Occipital lobe (tissue), 3 donors: ENCODE measurements at places on chromosomes 7 and 10. TPM values are rescaled to one million over a fixed set of nuclear protein-coding genes. Genes with fewer than 3 reads are reported as not detected.

Gene ABCC2
- 0.16 TPM for total RNA-seq

Gene POU6F2
- total RNA-seq, result 2.0 TPM

Gene PSMG3
- 19.2 TPM for total RNA-seq

Gene DPYSL4
- total RNA-seq, result 40.6 TPM
